ENCODE measurements at places on chromosomes 12 and 14.

DNA sequence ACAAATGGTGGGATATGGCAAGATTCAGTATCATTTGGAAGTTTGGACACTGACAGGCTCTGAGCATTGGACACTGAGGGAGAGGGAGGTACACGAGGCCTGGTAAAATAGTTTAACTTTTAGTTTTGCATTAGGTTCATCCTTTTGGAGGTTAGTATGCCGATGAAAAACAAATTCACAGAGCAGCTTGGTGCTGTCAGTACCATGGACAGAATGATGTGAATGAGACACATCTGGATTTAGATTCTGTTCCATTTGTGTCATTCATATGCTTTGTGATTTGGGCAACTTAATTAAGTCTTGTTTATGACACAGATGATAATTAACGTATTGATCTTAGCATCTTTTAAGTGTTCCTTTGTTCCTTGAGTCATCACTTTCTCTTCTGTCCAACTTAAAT, 33.7 kb downstream of the GPHN start:
- no peak for DNase-seq

GRCh38 chr12:630656-631632, 32.3 kb downstream of the NINJ2 start:
- DNase-seq: peak; percentile 41

GRCh38 chr14:99158150-99158549, 113.8 kb downstream of the BCL11B start:
- no peak for DNase-seq

GRCh38 chr14:90487031-90487430, 90.2 kb downstream of the CALM1 start:
- no peak for DNase-seq

DNA sequence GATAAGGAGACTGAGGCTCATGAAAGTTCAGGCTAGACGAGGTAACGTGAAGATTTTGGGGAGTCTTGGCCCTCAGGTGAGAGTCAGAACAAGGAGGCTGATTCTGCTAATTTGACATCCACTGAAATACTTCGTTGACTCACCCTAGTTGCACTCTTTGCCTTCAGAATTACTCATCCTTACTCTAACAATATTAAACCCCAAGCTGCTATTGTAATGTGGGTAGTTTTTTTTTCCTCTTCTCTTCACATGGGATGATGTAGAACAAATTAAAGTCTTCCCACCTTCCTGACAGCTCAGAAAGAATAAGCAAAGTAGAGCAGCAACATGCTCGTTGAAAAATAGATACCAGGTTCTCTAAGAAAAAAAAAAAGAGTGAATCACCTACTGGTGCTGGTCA, 22.0 kb upstream of the SRRM4 start:
- no peak for DNase-seq

DNA sequence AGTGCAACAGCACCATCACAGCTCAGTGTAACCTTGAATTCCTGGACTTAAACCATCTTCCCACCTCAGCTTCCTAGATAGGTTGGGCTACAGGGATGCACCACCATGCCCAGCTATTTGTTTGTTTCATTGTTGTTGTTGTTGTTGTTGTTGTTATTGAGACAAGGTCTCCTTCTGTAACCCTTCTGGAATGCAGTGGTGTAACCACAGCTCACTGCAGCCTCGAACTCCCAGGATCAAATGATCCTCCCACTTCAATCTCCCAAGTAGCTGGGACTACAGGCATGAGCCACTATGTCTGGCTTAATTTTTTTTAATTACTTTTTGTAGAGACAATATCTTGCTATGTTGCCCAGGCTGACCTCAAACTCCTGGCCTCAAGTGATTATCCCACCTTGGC, 1.2 kb upstream of the NEMP1 start:
- no peak for DNase-seq
